Activated B cell treated with CpG ODN at 0.5 μM for 24 hours (primary cell): ENCODE measurements at places on chromosomes 7 and 10.

- no peak for DNase-seq
Observed at GRCh38 chr10:88932539-88933256, 19.9 kb downstream of the ACTA2 start.

DNA sequence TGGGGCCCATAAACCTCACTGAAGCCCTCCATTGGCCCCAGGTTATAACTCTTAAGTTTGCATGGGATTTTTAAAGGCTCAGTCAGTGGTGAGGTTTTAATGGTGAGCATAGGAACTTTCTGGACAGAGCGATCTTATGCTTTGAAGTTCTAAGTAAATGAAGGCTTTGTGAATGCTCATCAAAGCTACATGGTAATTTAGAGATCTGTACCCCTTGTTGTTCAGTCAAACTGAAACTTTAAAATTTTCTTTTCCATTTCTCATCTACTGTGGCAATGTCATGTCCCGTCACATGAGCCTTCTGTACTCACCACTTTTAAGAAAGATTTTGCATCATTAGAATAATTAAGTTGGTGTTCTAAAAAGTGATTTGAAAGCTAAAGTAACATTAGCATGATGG is 39.9 kb downstream of the CHN2 start:
- no peak for DNase-seq

- no peak for DNase-seq
Observed at GRCh38 chr7:44066111-44066460, 719 bp upstream of the PGAM2 start.

DNA sequence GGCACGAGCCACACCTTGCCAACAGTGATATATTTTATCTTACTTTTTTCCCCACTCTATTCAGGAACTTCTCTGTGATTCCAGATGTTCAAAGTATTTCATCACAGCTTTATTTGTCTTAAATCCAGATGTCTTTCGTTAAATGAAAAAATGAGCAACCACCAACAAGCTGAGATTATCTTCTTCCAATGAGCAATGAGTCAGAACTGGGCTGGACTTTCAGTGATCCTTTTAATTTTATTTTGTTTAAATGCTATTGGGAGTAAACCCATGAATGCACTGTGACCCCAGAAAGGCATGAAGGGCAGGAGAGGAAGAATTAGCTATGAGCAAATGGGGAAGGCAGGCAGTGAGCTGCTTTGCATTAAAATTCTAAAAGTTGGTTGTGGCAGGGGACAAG is 77.6 kb upstream of the IMMP2L start:
- no peak for DNase-seq

DNA sequence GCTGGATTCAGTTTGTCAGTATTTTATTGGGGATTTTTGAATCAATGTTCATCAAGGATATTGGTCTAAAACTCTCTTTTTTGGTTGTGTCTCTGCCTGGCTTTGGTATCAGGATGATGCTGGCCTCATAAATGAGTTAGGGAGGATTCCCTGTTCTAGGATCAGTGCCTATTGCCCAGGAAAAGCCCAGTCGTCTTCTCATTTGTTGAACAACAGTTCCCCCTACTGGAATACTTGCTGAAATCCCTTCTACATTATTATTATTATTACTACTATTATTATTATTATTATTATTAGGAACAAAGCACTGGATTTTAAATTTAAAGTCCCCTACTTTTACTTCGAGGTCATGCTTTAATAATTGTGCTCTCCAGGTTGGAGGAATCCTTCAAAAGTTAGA is 528.9 kb downstream of the MAGI2 start:
- no peak for DNase-seq

GRCh38 chr10:14779001-14779651 is 4.4 kb upstream of the FAM107B start:
- DNase-seq, result no peak

- DNase-seq, result no peak
Observed at GRCh38 chr10:71812913-71813590, 38.0 kb downstream of the PSAP start.

DNA sequence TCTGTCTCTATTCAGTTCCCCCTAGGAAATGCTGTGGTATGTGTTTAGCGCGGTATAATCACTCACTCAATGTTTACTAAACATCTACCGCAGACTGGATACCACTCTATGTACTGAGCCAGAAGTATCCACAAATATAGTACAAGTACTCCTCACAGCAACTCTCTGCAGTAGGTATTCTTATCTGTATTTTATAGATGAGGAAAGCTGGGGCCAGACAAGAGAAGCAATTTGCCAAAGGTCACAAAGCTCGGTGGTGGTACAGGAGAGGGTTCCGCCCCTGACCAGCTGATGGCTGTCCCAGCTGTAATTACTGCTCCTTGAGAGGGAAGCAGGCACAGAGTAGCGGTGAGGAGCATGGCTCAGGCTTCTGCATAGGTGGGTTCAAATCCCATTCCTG is 184.1 kb downstream of the DOCK4 start:
- no peak for DNase-seq

- no peak for DNase-seq
Observed at GRCh38 chr7:143308632-143309031, 7.3 kb upstream of the CLCN1 start.

- no peak for DNase-seq
Observed at GRCh38 chr10:19659920-19660655, 156.1 kb upstream of the PLXDC2 start.

GRCh38 chr10:76117949-76118348 is 686.5 kb downstream of the LRMDA start:
- no peak for DNase-seq

GRCh38 chr10:114624951-114625780 is 32.9 kb downstream of the ABLIM1 start:
- no peak for DNase-seq

- DNase-seq, result no peak
Observed at GRCh38 chr10:111146025-111146640, 69.3 kb downstream of the ADRA2A start.

DNA sequence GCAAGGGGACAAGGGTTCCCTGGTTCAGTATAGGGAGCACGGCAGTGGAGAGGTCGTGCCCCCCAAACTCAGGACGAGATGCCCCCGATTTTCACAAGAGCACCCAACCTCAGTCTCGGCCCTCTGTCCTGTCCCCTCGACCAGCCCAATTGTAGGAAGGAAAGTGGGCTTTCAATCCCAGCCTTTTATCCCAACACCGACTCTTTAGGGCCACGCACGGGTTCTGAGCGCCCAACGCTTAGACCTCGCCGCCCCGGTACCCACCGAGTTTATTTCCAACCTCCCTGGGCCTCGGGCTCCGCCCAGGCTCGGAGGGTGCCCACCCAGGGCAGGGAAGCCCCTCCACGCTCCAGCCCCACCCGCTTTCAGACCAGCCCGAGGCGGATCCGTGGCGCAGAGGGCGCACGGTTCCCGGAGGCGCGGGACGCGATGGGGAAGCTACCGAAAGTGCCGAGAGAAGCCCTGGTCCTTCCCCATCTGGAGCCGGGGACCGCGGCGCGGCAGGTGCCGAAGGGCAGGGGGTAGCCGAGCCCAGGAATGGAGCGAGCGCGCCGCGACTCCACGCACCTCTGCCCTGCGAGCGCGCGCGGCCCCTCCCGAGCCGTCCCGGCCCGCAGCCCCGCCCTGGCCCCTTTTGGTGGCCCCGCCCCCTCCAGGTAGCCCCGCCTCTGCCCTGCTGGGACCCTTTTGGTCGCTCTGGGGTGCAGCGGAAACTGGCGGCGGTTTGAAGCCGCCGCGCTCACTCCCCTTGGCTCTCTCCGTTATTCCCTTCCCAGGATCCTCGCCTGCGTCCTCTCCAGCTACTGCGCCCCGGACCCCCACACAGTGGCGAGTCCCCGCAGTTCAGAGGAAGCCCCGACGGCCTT is 20.4 kb downstream of the GRID2IP start:
- DNase-seq, result peak; percentile 71

- DNase-seq, result no peak
Observed at GRCh38 chr7:84617265-84618030, 422.9 kb upstream of the SEMA3A start.

DNA sequence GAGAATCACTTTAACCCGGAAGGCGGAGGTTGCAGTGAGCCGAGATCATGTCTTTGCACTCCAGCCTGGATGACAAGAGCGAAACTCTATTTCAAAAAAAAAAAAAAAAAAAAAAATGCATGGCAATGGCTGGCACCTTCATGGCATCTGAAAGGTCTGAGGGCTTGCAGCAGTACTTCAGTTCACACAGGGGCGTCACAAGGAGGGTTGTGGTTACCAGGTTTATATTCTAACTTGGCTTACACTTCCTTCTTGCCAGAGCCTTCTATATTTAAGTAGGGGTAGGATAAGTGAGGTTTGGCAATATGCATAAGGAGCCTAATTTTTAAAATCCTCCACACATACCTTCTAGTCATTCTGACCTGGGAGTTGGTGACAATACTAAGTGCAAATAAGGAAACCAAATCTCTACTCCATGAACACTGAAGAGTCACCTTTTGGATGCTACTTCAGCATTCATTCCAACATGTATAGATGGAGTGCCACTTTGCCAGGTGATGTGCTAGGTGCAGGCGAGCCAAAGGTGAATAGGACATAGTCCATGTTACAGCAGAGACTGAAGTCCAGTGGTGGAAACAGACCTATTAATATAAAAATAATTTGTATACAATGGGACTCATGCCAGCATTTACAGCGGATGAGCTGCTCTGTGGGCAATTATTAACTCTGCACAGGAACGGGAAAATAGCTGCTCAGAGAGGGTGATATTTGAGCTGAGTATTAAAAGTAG is 57.8 kb upstream of the PDCD4 start:
- no peak for DNase-seq

DNA sequence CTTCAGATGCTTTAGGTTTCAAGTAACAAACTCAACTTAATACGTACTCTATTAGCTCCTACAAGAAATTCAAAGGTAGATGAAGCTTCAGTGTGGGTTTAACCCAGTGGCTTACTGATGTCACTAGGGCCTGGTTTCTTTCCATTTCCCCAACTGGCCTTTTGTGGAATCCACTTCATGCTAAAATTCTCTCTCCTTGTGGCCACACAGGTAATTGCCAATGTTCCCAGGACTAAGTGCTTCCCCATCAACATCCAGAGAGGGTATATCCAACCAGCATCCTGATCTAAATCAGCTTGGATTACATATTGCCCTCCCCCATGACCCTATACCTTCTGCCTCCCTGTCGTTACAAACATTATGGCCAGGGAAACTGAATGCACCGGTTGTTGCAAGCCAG is 10.7 kb downstream of the FBXL13 start:
- DNase-seq, result no peak

GRCh38 chr7:50807026-50807730 is 24.5 kb upstream of the GRB10 start:
- DNase-seq, result no peak

GRCh38 chr10:99534939-99535763 is 2.4 kb downstream of the NKX2-3 start:
- no peak for DNase-seq

GRCh38 chr7:152511736-152512135 is 75.9 kb upstream of the KMT2C start:
- DNase-seq, result no peak

GRCh38 chr10:64394744-64395143 is 873.5 kb downstream of the REEP3 start:
- no peak for DNase-seq

DNA sequence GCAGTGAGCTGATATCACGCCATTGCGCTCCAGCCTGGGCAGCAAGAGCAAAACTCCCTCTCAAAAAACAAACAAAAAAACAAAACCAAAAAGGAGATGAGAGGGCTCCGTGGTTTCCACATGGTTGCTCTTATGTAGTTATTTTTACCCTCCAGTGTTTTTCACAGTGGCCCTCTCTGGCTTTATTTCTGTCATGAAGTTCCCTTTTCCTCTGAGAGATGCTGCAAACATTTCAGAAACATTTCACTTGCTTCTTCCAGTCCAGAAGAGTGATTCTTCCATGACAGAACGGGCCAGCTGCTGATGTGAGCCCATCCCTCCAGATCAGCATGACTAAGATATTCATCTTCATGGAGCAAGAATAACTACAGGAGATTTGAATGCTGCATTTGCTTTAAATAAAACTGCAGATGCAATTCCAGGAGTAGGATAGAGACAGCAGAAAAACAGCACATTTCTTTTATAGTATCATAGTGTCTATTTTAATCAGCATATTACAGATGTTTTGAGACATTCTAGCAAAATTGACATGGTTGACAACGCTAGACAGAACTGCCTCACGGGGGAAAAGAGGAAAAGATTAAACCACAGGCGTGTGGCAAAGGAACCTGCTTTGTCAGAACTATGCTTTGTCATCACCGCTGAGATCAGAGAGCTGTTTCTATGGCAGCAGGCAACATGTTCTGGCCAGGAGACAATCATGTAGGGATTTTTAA is 40.3 kb downstream of the NRCAM start:
- DNase-seq, result no peak

- no peak for DNase-seq
Observed at GRCh38 chr10:35644050-35644950, 2.2 kb upstream of the FZD8 start.

DNA sequence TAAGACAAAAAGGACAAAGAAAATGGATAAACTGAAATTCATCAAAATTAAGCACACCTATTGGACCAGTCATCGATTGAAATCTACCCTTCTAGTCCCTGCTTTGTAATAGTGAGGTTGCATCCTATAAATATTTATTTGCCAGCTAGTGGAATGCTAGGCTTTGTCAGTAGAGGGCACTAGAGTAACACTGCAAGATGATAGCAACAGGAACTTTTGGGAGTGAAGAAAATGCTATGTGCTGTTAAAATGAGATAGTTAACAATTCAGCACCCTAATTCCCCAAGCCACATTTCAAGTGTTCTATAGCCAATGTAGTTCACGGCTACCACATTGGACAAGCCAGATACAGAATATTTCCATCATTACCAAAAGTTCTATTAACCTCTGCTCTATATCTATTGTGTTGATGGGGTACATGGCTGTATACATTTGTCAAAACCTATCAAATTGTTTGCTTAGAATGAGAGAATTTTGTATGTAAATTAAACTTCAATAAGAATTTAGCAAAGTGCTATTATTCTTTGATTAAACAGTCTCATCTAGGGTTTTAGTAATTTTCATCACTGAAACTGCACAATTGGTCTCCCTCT is 69.8 kb downstream of the LSMEM1 start:
- no peak for DNase-seq

DNA sequence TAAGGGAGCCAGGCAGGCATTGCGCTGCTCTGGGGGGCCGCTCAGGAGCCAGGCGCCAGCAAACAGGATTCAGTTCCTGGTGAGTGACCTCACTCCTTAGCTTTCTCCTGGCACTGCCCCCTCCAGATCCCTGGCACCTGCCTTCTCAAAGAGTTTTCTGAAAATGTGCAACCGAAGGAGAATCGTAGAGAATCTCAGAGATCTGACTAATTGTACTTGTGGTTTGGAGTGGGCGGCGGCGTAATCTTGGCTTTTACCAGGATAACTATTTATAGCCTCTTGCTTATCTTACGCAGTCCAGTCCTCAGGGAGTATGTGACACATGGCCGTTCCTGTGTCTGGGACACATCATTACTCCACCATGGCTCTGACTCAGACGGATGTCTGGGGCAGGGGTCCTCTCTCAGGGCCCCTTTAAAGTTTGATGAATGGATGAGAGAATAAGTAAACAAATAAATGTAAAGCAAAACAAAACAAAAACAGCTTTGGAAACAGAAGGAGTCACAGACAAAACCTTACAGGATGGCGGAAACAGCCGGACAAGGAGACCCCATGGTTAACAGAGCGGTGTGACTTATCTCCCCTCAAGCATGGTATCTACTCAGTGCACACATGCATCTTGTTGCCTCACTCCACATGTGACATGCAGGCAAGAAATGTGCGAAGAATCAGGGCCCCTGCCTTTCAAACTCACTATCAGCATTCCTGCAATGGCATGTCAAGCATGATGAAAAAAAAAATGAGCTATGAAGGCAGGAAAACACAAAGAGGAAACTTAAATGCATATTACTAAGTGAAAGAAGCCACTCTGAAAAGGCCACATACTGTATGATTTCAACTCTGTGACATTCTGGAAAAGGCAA is 99.7 kb downstream of the TNS3 start:
- no peak for DNase-seq

GRCh38 chr10:47136866-47137265 is 163.1 kb upstream of the GDF10 start:
- DNase-seq, result no peak
